ENCODE measurements at places on chromosomes 2 and 18.

DNA sequence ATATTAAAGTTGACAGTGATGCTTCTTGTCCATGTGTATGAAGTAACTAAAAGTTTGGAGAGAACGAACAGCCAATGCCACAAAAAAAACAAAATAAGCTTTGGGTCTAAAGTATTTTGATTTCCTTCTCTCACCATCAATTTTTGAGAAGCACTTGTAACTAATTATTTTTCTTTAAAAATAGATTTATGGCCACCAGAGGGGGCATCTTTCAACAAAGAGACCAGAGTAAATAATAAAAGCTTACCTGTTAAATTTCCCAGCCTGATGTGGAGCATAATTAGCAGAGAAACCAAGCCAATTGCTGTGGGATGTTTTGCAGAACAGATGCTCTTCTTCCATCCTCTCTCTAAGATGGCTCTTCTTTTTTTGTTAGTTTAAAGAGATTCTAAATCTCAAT is 29.0 kb downstream of the LINC00305 start:
- no peak for DNase-seq

DNA sequence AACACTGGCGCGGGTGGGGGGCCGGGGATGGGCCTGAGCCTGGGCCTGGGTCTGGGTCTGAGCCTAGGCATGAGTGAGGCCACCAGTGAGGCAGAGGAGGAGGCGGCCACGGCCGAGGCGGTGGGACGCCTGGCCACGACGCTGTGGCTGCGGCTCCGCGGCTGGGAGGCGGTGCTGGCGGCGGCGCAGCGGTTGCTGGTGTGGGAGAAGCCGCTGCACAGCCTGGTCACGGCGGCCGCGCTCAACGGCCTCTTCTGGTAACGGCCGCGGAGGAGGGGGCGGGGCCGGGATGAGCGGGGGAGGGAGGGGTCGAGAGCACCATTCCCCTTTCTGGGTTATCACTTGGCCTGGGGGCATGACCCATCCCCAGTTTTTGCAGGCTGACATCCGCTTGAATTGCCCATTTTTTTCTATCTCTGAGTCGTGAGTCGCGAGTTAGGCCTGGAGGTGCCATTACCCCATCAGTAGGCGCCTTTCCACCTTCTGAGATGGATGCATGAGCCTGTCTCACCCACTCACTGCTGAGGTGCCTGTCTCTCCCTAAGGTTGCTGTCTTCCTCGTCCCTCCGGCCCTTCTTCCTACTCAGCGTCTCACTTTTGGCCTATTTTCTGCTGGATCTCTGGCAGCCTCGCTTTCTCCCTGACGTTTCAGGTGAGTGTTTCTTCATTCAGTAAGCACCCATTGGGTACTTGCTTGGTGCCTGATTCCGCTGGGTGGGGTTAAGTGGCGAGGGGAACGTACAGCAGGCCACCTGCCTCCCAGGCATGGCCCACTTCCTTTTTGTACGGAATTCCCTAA is 501 bp downstream of the RETREG2 start:
- DNase-seq, result peak; percentile 40

DNA sequence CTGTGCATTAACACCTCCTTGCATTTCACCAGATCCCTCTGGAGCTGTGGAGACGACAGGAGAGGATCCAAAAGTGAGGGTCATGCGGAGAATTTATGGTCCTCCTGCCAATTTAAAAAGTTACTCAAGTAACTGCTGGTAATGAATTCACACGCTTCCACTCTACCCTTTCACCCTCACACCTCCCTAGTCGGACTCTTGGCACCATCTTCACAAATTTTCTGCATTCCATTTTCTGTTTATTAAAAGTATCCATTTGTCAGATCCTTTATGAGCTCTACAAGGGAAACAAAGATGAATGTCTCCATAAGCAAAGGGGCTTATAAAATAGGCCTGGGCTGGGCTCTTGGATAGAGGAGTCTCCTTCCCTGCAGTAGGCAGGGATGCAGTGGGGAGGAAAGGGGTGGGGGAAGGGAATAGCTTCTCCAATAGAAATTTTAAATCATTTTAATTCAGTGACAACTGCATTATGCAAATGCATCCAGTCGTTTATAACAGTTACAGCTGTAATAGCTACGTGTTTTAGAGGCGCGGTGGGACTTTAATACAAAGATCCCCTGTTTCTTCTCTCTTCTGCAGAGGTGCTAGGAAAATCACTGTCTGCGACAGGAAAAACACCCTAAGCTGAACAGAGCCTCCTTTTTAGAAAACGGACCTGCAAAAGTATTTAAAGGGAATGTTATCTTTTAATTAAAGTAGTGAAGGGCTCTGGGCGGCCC is 132.2 kb downstream of the EPHA4 start:
- DNase-seq, result no peak

DNA sequence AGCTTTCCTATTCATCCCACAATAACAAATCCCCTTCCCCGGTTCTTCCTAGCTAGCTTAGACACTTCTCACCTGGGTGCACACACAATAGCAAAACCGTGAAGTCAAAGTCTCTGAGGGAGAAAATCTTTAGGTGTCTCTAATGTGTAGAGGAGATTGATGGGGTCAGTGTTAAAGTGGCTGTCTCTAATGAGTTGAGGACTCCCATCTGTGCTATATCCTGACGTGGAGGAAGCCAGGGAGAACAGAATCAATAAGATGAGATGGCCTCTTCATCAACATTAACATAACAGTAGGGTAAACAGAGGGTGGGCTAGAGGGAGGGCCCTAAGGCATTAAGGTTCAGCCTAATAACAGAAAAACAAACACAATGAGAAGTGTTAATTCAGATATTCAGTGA is 120.4 kb downstream of the SLC5A7 start:
- no peak for DNase-seq

GRCh38 chr2:160372585-160372984 is 121.0 kb downstream of the RBMS1 start:
- no peak for DNase-seq

DNA sequence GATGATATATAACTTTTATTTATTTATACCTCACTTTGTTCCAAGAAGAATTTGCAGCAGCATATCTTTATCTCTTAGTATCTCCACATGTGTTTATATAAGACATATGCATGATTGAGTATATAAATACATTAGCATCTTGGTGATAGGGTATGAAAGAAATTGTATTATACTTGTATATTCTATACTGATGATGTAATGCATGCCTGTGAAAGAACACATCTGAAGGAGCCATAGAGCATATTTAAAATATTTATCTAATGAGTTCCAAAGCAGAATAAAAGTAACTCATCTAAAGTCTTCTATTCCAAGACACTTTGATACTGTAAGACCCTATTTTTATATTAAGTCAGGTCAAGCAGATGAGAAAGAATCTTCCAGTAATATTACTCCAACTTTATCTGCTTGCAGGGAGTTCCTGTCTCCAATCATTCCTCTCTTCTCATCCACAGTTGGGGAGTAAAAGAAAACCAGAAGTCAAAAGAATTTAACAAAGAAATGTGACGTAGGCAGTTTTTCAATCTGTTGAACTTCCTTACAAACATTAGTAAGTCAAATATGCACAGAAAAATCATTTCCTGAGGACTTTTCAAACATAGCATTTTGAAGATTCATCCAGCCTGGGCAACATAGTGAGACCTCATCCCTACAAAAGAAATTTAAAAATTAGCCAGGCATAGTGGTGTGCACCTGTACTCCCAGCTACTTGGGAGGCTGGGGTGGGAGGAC is 76.7 kb downstream of the DTNB start:
- DNase-seq, result no peak

GRCh38 chr2:176565641-176566323 is 296.5 kb downstream of the MTX2 start:
- no peak for DNase-seq

DNA sequence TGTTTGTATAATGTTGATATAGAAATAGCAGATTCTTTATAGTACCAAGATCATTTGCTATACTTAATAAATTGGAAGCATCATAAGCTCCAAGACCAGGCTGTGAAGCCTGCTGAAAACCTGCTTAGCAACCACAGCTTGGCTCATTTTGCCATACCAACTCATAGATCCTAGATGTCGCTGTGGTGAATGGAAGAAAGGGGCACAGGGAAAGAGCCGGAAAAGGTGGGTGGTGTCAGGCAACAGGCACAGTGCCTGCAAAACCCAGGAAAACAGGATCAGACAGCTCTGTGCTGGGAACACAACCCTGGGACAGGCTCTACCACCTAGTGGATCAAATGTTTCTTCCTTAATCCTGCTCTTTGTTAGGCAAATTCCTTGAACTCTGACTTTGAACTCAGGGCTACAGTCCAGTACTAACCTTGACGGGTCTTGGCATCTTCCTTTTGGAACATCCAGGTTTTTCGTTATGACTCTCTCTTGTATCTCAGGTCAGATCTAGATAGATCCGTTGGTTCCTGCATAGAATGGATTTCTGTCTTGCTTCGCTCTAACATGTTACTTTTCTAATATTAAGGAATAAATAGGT is 31.6 kb downstream of the TWSG1 start:
- DNase-seq, result no peak

DNA sequence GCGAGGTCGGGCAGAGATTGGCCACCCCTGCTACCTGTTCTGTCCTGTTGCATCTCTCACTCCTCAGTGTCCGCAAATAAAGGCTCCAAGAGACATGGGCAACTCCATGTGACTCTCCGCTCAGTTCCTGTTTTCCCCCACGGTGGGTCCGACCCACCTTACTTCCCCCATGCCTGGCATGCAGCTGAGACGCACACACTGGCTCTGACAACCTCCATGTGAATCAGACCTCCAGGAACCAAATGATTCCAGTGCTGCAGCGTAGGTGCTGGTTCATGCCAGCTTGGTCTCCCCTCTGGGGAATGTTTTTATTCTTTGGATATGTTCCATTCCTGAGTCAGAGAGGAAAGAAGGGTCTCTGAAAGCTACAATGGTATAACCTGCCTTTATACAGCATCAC is 221.5 kb downstream of the SH3RF3 start:
- no peak for DNase-seq

- DNase-seq, result no peak
Measured at GRCh38 chr2:224956706-224957105, 85.6 kb downstream of the DOCK10 start.

GRCh38 chr2:219766658-219767057 is 139.2 kb downstream of the SLC4A3 start:
- DNase-seq, result no peak

- DNase-seq, result no peak
Measured at GRCh38 chr2:29448096-29448688, 333.0 kb downstream of the CLIP4 start.

GRCh38 chr2:170106102-170106840 is 71.7 kb upstream of the MYO3B start:
- DNase-seq, result no peak

DNA sequence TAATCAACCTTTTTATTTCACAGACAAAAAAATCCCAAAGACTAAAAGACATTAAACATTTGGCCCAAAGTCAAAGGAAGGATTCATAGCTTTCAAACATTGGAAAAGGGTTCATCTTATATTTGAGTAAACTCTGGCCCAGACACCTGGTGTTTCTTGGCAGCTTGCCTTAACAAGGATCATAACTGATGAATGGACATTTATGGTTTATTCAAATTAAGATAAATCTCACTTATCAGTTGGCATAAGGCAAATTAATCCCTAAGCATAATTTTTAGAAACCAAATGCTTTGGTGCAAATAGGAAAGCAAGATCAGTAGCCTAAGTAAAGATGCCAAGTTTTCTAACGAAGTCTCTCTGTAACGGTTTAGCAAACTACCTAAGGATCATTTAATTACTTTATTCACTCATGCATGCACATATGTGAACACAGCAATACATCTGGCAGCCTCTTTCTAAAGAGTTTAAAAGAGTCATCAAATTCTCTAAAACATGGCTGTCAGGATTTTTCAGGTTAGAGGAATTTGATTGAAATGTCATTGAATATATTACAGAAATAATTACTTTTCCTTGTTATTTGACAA is 323.4 kb upstream of the RBMS1 start:
- DNase-seq, result no peak

- no peak for DNase-seq
Measured at GRCh38 chr2:68280348-68280747, 28.0 kb upstream of the PPP3R1 start.

DNA sequence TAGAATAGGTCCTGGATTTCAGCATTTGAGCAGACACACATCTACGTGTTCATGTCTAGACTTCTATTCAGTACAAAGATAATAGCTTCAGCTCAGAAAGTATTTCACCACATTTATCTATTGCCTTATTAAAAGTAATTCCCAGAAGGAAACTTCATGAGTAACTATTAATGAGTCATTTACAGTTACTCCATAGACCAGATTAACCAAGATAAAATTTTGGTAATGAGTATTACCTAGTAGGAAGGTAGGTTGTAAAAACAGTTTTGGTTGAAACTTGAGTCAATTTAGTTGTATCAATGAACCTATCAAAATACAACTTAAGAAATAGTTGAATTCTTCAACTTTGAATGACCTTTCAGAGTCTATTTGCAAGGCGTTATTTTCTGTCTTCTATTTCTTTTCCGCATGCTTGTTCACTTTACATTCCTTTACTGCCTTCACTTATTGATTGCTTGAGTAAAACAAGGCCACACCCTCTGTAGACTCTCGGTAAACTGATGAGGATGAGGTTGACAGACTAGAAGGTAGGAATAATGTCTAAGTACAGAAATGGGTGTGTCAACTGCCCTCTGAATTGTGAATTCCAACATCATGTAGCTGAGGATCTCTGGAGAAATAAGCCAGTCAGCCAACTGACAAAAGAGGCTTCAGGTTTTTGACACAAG is 1165.6 kb upstream of the ZEB2 start:
- DNase-seq, result no peak

DNA sequence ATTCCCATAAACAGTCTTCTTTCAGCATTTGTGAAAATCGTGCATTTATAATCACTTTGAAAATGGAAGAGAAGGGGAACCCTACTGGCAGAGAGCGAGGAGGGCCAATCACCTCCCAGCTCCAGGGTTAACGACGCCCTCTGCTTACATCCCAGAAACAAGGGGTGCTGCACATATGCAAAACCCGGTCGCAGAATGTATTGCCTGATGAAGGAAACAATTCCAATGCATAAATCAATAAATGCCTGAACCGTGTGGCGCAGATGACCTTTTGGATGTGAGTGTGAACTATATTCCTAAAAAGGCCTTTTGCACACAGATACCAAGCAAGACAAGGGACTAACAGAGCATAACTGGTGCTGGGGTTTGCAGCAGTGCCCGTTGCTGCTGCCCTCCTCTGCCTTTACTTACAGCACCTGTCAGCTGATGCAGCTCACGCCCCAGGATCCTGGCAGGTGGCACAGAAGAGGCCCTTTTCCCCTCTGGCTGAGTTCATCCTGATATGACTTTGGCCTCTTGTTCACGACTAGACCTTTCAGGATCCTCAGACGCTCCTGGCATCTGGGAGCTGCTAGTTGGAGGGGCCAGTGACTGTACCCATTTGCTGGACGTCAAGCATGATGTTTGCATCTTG is 67.8 kb downstream of the MYT1L start:
- DNase-seq, result no peak

- DNase-seq, result no peak
Measured at GRCh38 chr2:61632276-61633169, 94.4 kb upstream of the XPO1 start.

GRCh38 chr2:160813506-160813858 is 319.9 kb upstream of the RBMS1 start:
- DNase-seq, result no peak

DNA sequence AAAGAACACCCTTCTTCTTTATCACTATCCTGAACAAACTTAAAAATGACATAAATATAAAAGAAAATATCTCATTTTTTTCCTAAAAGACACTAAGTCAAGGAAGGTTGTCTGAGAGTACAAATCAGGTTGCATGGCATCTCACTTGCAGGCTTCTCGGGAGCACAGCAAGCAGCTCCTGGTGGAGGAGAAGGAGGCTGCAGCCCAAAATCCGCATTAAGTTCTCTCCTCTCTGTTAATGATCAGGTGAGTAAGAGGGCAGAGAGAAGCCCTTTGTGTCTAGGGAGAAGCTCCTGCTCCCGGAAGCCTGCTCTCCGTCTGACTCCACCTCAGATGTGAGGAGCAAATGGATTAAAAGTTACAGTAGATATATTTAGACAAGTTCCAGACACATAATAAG is 35.0 kb upstream of the DOK6 start:
- DNase-seq, result no peak

Data from naive thymus-derived CD4-positive, alpha-beta T cell (primary cell).